ENCODE measurements at places on chromosomes 7 and 10.

GRCh38 chr10:110446954-110447608, 50.6 kb upstream of the DUSP5 start:
- DNase-seq, result peak; percentile 10

DNA sequence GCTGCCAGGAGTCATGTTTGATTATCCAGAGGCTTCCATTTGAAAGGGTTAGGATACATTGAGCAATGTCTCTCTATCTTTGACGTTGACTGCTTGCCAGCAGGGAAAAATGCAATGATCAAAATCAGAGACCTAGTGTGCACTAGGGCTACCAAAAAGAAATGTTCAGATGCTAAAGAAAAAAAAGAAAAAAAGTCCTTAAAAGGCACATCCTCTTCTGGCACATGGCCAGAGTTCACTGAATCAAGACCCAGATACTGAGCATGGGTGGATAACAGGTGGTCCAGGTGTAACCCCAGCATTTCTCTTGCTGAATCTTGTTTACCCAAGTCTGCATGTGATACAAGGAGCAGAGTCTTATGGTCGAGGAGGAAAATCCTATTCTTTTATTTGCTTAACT, 899.3 kb downstream of the SORCS3 start:
- DNase-seq, result no peak

GRCh38 chr10:34427911-34428216, 387.2 kb downstream of the PARD3 start:
- no peak for DNase-seq

GRCh38 chr10:31090894-31091607, 59.4 kb upstream of the ZNF438 start:
- no peak for DNase-seq

GRCh38 chr7:27183682-27184336, 1.2 kb downstream of the HOXA11 start:
- DNase-seq, result peak; percentile 20

GRCh38 chr7:7214398-7215347, 32.3 kb downstream of the C1GALT1 start:
- no peak for DNase-seq

GRCh38 chr10:61845950-61846268, 55.6 kb upstream of the ARID5B start:
- no peak for DNase-seq

DNA sequence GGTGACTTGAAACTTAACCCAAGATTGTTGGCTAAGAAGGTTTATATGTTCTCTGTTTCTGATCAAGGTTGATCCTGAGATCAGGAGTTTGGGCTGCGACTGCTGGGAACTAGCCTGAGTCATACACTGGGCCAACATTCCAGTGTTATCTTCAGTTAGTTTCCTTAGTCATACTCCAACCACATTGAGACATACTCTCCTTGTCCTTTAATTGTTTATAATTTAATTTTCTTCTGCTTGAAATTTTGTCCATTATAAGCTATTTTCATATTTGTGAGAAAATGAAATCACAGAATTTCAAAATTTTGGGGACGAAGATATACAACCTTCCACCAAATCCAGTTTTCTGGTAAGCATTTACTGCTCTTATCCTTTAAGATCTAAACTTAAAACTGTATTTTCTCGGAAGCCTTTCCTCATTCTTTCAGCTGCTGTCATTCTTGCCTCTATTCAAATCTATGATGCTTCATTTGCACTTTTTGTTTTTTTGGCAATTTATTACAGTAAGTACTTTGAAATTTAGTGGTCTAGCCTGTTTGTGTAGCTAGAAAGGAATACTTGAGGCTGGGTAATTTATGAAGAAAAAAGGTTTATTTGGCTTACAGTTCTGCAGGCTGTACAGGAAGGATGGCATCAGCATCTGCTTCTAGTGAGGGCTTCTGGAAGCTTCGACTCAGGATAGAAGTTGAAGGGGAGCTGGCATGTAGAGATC, 63.4 kb upstream of the POT1 start:
- no peak for DNase-seq

- DNase-seq, result no peak
Observed at GRCh38 chr7:3102159-3102558, 58.5 kb upstream of the CARD11 start.

DNA sequence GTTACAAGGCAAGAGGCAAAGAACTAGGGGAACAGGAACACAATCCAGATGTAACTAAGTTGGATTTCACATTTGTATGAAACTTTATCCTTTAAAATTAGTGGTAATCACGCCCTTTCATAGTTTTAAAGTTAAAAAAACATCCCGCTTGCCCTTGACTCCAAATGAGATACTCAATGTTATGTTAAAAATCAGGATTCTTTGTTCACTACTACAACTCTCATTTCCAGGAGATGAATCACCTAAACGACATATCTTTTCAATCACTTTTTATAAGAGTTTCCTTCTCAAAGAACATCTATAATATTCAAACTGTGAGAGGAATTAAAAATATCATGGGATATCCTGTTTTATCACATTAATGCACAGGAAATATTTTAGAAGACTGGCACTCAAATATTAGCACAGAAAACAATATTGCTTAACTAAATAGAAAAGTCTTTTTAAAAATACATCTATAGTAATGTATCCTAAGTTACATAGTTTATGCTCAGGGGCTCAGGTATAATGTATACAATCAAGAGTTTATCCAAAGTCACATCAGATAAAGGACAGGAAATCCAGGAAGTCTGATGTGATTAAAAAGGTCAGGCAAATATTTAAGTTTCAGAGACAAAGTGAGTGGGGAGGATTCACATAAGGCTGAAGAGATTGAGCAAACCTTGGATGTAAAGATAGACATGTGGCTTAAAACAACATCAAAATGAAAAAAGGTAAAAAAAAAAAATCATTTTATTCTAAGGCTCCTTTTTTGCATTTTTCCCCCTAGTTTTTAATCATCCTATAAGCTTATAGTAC, 41.9 kb downstream of the CADPS2 start:
- no peak for DNase-seq

DNA sequence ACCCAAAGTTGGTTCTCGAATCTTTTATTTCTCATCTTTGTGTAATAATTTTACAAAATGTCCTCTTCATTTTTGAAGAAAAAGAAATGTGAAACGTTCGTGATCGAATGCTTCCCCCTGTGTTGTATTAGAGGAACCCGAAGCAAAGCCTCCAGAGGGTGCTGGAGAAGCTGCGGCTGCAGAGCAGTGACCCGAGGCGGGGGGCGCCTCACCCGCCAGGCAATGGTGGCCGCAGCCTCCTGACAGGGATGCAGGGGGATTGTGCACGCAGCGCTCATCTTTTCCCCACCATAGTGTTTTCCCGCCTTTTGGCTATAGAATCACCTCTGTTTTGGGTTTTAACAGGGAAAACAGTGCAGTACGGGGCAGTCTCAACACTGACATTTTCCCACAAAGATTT, 307.5 kb upstream of the ANKRD30A start:
- DNase-seq, result no peak

DNA sequence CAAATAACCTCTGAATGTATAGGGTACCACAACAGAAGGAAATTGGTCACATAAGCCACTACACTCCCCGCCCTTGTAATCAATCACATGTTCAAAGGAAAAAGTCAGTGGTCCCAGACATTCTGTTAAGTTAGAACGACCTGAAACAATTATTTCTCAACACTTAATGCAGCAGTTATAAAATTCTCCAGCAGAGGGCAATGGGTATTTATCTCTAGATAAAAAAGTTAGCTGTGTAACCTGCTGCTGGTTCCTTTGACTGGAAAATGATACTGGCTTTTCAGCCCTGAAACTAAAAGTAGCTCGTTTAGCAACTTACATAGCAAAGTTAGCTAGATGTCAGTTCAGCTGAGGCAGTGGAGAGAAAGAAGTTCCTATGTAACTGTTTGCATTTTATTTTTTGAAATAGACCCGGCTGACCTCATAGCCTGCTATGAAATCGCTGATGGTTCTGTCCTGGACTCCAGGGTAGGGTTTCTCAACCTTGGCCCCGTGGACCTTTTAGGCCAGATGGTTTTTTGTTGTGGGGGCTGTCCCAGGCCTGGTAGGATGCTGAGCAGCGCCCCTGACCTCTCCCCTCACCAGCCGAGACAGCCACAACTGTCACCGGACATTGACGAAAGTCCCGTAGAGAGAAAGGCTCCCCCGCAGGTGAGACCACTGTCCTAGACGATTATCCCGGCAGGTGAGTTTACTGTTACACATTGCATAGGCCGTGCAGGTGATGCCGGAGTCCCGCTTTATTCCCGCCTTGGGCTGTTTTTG, 40.2 kb upstream of the PROSER2 start:
- DNase-seq, result no peak

DNA sequence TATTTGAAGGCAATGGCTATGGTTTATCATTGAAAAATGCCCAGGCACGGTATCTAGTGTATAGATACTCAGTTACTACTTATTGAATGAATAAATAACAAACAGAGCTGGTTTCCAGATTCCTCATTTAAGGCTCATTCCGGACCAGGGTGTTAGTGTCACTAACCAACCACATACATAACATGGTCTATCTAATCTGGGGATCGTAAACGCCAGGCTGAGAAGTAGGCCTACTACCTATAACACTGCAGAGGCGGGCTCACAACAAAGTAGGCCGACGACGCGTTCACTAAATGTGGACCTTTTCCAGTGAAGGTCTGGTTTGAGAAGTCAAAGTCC, 423 bp downstream of the LSM5 start:
- no peak for DNase-seq

DNA sequence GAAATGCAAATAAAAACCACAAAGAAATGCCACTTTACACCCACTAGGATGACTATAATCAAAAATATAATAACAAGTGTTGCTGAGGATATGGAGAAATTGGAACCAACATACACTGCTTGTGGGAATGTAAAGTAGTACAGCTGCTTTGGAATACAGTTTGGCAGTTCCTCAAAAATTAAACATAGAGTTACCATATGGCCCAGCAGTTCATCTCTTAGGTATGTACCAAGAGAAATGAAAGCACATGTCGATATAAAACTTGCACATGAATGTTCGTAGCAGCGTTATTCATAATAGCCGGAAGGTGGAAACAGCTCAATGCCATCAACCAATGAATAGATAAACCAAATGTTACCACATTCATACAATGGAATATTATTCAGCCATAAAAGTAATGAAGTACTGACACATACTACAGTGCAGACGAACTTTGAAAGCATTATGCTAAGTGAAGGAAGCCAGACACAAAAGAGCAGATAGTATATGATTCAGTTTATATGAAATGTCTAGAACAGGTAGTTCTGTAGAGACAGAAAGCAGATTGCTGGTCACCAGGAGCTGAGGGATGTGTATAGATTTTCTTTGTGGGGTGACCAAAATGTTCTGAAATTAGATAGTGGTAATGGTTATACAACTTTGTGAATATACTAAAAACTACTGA, 12.4 kb downstream of the BCAP29 start:
- DNase-seq, result no peak

DNA sequence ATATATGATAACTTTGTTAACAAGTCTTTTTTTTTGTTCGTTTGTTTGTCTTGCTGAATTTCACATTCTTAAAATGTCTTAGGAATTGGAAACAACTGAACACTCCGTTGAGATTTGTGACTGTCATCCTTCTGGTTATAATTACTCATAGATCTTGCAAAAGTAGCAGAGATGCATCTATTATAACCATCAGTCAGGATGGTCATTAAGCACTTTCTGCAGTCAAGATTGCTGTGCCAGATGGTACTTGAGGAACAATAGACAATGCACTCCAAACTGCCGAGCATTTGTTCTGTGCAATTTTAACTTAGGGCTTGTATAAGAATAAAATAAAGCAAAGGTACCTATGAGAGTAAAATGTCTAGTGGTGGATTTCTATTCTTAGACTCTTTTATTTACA, 710.1 kb upstream of the KCND2 start:
- DNase-seq, result no peak

DNA sequence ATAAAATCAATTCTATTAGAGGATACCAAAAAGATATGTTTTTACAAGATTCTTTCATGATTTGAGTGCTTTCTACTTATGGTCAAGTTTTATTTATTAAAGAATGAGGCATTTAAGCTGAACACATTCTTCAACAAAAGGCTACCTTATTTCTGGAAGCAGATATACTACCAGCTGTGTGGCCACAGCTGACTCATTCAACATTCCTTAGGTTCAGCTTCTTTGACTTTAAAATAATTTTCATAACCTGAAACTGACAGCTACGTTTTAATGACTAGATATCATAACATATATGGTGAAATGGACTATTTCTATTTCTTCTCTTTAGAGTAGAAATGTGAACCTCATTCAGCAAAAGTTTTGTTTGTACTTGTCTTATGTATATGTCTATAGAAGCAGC, 414.2 kb upstream of the SEMA3C start:
- DNase-seq, result no peak

- no peak for DNase-seq
Observed at GRCh38 chr10:31190488-31190887, 128.5 kb upstream of the ZEB1 start.

- DNase-seq, result no peak
Observed at GRCh38 chr7:142345811-142346210, 88.0 kb upstream of the PRSS58 start.

DNA sequence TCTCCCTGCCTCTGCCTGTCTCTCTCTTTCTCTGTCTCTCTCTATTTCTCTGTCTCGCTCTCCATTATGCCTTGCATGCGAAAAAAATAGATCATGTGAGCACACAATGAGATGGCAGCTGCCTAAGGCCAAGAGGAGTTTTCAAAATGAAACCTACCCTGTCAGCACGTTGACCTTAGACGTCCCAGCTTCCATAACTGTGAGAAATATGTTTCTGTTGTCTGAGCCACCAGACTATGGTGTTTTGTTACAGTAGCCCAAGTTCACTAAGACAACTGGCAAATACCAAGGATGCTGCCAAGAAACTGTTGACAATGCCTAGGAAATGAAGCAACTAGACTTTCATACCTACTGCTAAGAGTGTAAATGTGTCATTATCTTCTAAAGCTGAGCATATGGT, 70.6 kb upstream of the PLXDC2 start:
- DNase-seq, result no peak

GRCh38 chr10:111747751-111748150, 435.8 kb downstream of the GPAM start:
- no peak for DNase-seq

GRCh38 chr10:126469692-126470091, 81.4 kb upstream of the ADAM12 start:
- DNase-seq, result no peak

DNA sequence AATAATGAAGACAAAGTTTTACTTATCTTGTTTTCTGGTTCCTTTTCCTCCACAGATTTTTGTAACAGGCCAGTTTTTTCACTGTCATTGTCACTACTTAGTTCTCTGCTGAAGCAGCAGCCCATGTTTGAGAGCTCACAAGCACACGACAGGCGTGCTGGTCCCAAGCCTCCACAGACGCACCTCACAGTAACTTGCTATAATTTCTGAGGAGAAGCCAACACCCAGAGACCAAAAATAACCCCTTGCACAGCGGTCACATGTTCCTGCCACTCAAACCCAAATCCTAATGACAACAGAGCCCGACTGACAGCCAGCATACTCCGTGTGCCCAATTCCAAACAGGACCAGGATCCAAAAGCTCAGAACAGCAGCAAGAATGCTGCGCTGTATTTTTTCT, 58.5 kb downstream of the LARP4B start:
- DNase-seq, result no peak

GRCh38 chr7:96179837-96180236, 142.1 kb downstream of the SLC25A13 start:
- DNase-seq, result no peak

- DNase-seq, result peak; percentile 79
Observed at GRCh38 chr10:133324198-133324792, 12.4 kb downstream of the CALY start.

- DNase-seq, result no peak
Observed at GRCh38 chr7:15652776-15653290, 33.6 kb downstream of the MEOX2 start.

- no peak for DNase-seq
Observed at GRCh38 chr10:67539312-67539711, 156.7 kb downstream of the CTNNA3 start.
